ENCODE measurements at places on chromosomes 12 and 14.
A peak's percentile ranks its signal among the peaks of the same experiment; 100 is the strongest.

GRCh38 chr14:82341261-82341810, 807.7 kb upstream of the SEL1L start:
- DNase-seq: no peak

- peak; percentile 74 for DNase-seq
These were observed 20.4 kb downstream of the CCDC88C start for GRCh38 chr14:91396959-91397815.

DNA sequence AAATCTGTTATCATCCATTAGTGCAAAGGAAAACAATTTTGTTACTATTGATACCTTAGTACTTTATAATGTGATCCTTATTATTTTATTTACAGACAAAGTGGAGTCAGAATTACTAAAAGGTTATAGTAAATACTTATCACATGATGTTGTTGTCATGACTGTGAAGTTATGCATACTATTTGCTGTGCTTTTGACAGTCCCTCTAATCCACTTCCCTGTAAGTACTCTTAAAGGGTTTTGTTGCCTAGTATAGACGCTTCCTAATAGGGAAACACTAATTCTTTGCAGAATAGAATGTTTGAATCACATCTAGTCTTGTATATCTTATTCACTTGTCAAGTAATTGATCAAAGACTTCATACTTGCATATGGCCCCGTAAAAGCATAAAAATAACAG, 69.4 kb downstream of the SLC38A6 start:
- DNase-seq: no peak

- no peak for DNase-seq
These were observed 312.9 kb downstream of the ALG10 start for GRCh38 chr12:34334953-34335743.

DNA sequence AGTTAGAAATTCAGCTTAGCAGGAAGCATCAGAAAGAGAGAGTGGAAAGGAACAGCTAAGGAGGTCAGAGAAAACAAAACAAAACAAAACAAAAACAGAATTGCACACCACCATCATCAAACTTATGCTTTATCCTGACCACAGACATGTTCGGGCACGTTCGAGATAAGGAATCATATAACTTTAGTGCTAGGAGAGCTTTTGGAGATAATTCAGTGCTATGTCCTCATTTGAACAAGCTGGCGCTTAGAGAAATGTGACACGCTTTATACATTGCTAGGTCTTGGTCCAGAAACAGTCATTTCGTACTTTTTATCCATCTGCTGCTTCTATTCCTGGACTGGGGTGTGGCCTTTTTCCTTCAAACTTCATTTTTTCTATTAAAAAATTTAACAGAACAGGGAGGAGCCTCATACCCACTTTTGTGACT, 213.1 kb downstream of the PTPRO start:
- DNase-seq: no peak

DNA sequence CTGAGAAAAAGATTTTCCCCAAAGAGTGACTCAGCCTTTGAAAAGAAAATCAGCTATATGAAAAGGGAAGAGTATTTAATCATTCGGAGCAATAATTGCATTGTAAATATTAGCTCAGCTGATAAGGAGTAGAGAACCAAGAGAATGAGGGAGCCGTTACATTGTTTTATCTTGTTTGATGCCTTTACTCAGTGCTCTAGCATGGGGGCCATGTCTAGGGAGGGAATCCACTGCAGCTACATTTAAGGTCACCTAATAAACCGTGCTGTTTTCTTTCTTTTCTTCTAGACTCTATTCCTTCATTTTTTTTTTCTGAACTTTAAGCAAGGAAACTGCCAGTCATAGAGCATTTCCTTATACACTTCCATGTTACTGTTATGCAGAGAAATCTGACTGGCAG, 447.0 kb downstream of the DIO2 start:
- no peak for DNase-seq

DNA sequence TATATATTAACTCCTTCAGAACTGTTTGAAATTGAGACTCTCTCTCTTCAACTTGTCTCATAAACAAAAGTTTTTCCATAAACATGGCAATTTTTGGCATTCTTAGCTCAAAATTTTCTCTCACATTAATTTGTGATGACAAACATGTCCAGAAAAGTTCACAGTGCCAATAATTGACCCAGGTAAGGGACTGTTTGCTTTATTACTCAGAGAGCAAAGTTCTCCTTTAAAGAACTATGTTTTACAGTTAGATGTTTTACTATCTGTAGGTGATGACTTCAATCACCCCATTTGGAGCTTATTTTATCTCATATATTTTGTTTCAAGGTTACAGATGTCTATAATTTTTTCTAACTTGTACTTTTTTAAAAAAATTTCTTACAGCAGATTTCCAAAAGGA, 855.6 kb downstream of the SLC16A7 start:
- no peak for DNase-seq

DNA sequence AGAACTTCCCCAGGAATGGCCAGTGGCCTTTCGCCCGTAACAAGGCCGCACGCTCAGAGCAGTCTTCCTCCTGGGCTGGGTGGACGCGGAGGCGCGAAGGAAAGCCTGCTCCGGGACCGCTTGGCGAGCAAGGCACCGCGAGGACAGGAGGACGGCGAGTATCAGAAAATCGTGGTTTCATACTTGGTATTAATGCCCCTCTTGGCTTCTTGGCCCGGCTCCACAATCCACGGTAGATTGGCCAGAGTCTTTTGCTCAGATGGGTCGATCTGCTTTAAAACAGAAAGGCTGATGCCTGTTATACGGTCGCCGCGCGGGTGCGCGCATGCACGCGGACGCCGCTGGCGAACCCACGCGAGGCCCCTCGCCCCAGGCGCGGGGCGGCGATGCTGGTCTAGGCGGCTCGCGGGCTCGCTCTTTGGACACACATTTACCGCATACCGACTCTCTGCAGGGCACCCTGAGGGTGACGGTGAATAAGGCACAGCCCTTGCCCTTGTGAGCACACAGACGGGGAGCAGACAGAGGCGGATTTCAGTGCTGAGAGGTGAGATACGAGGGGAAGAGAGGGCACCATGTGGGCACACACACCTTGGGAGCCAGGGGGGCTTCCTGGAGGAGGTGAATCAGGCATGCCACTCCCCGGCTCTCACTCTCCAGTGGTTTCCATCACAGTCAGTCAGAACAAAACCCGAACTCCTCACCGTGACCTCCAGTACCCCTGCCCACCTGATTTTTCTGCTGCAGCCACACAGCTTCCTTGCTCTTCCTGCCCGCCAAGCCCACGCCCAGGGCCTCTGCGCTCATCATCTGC, 100.7 kb downstream of the APAF1 start:
- DNase-seq: no peak

- DNase-seq: no peak
These were observed 1.3 kb downstream of the CLEC7A start for GRCh38 chr12:10128687-10129086.

DNA sequence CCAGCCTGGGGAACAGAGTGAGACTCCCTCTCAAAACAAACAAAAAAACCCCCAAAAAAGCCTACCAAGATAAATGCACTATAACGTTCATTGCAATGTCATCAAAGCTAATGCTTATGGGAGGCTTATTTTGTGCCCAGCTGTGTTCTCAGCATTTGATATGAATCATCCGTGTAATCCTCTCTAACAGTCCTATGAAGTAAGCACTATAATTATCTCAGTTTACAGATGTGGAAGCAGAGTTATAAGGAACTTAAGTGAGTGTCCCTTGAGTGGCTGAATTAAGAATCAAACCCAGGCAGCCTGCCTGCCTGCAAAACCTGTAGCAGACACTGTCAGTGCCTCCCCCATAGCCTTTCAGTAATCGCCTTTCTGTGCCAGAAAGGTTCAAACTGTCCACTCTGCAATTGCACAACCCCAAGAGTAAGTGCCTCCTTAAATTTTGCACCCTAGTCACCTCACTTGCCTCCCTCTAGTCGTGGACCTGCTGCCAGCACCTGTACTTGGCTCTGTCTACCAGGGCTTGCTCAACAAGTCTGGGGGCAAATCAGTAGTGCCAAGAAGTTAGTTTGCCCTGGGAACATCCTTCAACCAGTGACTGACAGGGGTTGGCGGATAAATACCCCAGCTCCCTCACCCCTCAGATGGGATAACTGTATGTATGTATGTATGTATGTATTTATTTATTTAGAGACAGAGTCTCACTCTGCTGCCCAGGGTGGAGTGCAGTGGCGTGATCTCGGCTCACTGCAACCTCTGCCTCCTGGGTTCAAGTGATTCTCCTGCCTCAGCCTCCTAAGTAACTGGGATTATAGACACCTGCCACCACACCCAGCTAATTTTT, 23.8 kb upstream of the PPP1CC start:
- DNase-seq: peak; percentile 8

DNA sequence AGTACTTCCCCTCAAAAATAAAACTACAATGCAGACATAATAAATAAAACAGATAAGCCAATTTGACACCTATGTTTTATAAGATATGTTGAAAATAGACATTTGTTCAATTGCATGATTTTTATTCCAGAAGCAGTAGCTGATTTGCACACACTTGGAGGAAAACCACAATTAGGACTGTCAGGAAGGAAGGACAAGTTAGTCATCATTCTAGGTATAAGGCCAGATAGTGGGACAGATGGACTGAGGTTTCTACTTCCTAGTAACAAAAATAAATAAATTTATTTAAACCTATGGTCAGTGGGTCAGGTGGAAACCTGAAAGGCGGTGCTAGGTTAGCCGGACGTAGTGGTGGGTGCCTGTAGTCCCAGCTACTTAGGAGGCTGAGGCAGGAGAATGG, 141.8 kb upstream of the RASSF8 start:
- DNase-seq: no peak

DNA sequence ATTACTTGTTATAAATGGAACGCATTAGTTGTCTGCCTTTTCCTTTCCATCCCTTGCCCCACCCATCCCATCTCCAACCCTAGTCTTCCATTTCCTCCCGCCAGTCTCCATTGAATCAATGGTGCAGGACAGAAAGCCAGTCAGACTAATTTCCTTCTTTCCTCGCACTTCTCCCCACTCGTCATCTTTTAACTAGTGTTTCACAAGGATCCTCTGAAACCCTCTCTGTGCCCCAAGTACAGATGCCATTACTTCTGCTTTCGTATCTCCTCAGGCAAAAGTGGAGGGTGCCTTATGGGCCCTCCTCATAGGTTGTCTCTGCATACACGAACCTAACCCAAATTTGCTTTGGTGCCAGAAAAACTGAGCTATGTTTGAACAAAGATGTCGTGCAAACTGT, 4.2 kb downstream of the DAZAP2 start:
- no peak for DNase-seq
